ENCODE measurements at places on chromosomes 4 and X.

DNA sequence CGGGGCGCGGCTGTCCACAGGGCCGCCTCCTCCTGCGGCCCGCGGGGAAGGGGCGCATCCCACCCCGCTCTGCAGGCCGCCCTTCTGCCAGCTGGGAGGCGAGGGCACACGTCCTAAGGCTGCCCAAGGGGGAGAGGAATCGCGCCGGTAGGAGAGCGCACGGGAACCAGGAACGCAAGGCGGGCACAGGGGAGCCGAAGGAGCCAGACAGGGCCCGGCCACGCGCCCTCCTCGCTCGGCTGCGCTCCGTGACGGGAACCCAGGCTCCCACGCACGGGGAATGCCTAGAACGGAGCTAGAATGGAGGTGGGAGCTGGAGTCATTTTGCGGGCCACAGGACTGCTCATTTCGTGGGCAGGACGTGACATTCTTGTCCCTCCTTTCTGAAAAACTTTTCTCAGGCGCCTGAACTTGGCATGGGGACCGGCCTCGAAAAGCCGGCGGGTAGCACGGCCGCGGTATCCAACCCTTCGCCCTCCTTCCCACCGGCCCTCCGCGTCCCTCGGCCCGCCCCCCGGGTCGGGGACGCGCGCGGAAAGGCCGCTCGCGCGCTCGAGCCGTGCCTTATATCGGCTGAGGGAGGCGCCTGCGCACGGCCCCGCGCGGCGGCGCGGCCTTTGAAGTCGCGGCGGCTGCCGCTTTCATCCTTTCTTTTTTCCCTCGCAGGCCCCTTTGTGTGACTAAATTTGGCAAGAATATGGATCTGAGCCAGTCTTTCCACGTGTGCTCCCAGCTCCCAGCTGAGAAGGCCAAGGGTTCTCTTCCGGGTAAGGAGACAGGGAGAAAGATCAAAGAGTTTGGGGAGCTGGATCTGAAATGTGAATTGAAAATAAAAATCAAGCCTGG lies 4.2 kb upstream of the LEF1 start:
- peak; percentile 60 for DNase-seq

DNA sequence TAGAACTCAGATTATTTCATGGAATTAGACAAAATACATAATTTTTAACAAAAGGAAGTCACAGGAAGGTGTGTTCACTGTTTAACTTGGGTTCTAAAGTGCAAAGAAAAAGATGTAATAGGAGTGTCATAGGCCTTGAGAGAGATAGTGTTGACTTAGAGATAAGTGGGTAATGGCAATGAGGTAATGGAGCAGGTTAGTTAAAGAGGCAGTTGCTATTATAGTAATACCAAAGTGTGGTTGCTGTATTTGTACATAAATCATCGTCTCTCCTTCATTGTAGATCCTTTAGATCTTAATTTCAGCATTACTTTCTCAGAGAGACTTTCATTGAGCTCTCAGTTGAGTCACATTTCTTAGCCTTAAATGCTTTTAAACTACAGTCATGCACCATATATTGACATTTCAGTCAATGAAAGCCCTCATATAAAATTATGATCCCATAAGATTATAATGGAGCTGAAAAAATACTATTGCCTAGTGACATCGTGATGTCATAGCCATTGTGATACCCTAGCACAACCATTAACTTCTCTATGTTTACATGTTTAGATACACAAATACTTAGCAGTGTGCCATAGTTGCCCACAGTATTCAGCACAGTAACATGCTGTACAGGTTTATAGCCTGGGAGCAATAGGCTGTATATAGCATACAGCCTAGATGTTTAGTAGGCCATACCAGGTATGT lies 245.4 kb downstream of the ADGRL3 start:
- DNase-seq, result no peak

DNA sequence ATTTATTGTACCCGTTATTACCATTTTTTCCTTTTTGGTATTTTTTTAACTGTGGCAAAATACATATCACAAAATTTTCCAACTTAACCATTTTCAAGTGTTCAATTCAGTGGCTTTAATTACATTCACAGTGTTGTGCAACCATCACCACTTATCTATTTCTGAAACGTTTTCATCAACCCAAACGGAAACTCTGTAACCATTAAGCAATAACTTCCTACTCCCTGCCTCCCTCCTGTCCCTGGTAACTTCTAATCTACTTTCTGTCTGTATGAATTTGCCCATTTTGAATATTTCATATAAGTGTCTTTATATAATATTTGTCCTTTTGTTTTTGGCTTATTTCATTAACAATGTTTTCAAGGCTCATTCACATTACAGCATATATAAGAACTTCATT lies 57.4 kb upstream of the MSN start:
- DNase-seq, result no peak

- DNase-seq, result no peak
Observed at GRCh38 chr4:145182222-145182621, 1.8 kb upstream of the OTUD4 start.

- DNase-seq, result no peak
Observed at GRCh38 chr4:142909908-142910307, 63.8 kb upstream of the INPP4B start.

DNA sequence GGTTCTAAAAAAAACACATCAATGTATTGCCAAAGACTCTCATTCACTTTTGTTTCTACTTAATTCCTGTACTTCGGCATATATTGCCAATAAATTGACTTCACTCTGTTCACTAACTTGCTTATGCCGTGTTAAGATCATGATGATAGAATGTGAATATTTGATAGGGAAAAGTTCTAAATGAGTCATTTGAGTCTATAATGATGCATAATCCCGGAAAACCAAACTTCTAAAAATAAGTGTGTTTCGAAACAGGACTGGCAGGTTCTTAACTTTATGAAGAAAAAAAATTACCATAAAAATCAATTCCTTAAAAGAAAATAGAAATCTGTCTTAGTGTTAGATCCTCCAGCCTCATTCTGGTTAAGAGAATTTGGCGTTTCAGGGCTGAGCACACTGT lies 387.5 kb upstream of the FTHL17 start:
- no peak for DNase-seq

- DNase-seq, result no peak
Observed at GRCh38 chr4:158624889-158625478, 46.7 kb downstream of the C4orf46 start.

DNA sequence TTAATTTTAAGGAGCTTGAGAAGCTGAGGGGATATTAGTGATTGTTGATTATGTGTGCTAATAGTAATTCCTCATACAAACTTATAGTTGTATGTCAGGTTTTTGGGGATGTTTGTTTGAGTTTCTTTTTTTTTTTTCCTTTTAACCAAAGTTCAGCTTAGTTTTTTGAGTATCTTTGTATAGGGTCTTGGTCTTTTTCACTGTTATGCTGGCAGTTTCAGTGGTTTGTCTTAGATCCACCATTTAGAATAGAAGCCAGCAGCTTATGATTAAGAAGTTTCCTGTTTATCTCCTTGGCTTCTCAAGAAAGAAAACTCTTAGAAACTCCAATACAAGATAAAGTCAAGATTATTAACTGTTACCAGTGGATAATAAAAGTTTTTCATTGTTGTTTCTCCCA lies 16.1 kb downstream of the CPEB2 start:
- no peak for DNase-seq
